Parietal lobe (tissue), 2 donors: ENCODE measurements at places on chromosomes 1 and 21. TPM values are rescaled to one million over a fixed set of nuclear protein-coding genes. Genes with fewer than 3 reads are reported as not detected.

CD160 gene
- total RNA-seq, result not detected

SIPA1L2 gene
- total RNA-seq, result 72.0 TPM

S100A7A gene
- not detected for total RNA-seq

COL11A1 gene
- total RNA-seq, result 48.2 TPM

ASCL5 gene
- not detected for total RNA-seq

ZNF644 gene
- 227 TPM for total RNA-seq

LY9 gene
- total RNA-seq, result not detected
